Femur (tissue), 1 donor: ENCODE measurements at places on chromosomes 6 and 20.

GRCh38 chr6:148082696-148083095 lies 259.9 kb upstream of the SASH1 start:
- DNase-seq: no peak

DNA sequence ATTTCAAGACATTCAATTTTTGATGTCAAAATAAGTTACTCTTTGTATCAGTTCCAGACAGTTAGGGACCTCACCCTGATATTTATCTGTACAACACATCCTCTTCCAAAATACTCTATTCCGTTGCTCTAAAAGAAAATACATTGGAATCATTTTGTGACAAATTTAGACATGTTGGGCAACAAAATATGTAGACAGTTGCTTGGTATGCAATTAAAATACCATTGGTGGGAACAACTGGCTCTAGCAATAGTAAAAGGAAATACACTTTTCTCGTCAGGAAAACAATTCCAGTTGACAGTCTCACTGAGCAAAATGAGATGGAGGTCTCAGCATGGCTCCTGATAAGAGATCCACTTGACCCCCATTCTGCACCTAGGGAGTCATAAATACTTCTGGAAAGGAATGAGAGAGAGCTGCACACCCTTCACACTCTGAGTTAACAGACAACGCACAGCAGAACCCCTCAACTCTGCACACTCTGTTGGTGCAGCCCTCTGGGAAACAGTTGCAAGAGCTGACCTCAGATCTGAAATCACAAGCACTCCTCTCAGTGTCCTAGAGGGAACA lies 171.3 kb upstream of the NT5E start:
- DNase-seq: no peak

DNA sequence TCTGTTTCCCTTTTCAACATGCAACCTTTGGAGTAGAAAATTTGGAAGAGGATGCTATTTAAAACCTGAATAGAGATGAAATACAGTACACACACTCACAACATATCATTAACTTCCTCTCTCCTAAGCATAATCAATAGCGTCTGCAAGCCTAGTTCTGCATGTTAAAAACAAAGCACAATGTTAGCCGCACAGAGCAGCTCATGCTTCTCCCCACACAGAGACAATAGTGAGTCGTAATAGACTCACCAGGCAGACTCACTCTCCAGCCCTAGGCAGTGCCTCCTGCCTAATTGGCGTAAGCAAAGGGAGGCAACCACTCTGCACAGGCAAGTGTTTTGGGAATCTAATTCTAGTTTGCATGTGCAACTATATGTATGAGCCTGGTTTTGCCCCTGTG lies 45.8 kb upstream of the ARID1B start:
- no peak for DNase-seq

DNA sequence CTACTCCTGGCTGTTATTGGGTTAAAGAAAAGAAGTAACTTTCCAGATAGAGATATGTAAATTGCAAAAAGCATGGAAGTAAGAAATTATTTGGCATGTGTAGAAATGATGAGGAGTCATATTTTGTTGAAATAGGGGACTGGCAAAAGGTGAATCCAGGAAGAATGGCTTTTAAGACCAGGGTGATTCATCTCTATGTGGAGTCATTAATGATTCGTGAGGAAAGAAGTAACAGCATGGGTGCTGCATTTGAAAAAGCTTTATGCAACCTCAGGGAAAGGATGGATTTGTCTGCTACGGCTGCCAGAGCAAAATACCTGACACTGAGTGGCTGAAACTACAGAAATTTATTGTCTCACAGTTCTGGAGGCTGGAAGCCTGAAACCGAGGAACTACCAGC lies 14.8 kb upstream of the SYNE1 start:
- DNase-seq: no peak

- no peak for DNase-seq
Measured at GRCh38 chr20:497979-498378, 35.6 kb upstream of the TBC1D20 start.

DNA sequence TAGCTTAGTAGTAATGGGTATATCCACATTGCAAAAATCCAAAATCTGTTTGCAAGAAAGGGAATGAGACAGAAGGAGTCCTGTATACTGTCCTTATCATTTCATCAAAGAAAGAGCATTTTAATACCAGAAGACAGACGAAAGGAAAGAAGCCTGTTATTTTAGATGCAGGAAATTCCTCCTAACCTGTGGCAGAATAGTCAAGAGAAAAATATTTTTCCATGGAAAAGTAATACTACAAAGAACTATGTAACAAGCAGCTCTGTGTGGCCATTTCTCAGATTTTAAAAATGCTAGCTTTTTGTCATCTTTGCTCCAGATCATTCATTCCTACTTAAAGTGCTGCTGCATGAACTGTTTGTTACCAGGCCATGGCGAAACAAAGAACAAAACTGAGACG lies 72.9 kb upstream of the SCP2D1 start:
- no peak for DNase-seq

- DNase-seq: no peak
Measured at GRCh38 chr6:43495409-43495941, 14.7 kb downstream of the LRRC73 start.

GRCh38 chr6:147530132-147531060 lies 21.9 kb downstream of the SAMD5 start:
- DNase-seq: no peak
